Mesendoderm (in vitro differentiated cells): ENCODE measurements at places on chromosomes 12 and 14.

DNA sequence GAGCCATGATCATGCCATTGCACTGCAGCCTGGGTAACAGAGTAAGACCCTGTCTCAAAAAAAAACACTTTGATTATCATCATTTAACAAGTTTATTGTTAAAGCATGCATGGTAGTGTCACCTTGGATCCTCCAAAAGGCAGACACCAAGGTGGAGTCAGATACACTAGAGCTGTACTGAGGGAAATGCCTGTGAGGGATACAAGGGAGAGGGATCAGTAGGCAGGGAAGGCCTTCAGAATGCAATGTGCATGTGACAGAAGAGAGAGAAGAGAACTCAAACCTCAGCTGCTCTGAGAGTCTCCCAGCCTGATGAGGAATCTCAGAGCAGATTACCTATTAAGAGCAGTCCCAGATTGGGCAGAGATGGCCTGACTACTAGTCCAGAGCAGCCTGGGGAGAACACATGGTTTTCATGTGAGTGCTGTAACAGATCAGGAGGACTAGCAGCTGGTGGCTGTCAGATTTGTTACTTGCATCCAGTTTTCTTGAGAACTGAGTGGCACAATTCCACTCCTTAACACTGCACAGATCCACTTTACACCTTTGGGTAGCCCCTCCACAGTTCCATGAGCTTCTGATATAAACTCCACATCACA, 38.0 kb upstream of the A2ML1 start:
- no peak overlapping the region for H3K27ac ChIP-seq
- no peaks in the 10 kb centered on the region for H3K36me3 ChIP-seq
- H3K4me1 ChIP-seq: no peaks in the 10 kb centered on the region
- no peaks in the 10 kb centered on the region for H3K27me3 ChIP-seq
- no peak overlapping the region for H3K4me3 ChIP-seq

DNA sequence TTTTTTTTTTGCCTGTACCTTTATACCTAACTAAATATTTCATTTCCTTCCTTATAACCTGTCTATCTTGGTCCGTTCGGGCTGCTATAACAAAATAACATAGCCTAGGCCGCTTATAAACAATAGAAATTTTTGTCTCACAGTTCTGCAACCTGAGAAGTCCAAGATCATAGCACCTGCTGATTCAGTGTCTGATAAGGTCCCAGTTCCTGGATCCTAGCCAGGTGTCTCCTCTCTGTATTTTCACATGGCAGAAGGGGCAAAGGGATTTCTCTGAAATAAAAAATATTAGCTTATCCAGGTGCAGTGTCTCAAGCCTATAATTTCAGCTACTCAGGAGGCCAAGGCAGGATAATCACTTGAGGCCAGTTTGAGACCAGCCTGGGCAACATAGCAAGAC, 1046.6 kb upstream of the USP15 start:
- H3K36me3 ChIP-seq: no peaks in the 10 kb centered on the region
- DNase-seq: no peak
- no peak overlapping the region for H3K27ac ChIP-seq
- H3K4me1 ChIP-seq: no peaks in the 10 kb centered on the region
- H3K27me3 ChIP-seq: no peaks in the 10 kb centered on the region

DNA sequence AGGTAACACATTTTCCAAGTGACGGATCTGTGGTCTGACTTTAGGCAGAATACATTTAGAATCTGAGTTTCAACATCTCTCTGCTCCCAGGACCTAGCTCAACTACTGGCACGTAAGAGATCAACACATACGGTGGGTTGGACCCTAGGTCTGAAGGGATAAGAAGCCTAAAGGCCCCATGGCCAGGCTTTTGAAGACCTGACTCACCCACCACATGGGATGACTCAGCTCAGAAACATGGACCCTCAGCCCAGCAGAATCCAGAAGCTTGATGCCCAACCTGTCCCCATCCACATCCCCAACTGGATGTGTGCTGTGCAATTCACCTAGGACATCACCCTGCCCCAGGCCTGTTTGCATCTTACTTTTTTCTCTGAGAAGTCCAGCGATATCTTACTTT, 770.2 kb downstream of the BCL11B start:
- H3K36me3 ChIP-seq: no peaks in the 10 kb centered on the region
- no peaks in the 10 kb centered on the region for H3K4me1 ChIP-seq
- no peak overlapping the region for H3K27ac ChIP-seq
- no peak overlapping the region for H3K4me3 ChIP-seq
- peak; percentile 8 for DNase-seq
- H3K27me3 ChIP-seq: no peaks in the 10 kb centered on the region

GRCh38 chr14:73720636-73721035, 6.5 kb upstream of the PNMA1 start:
- H3K36me3 ChIP-seq: peaks cover 1% of the 10 kb centered on the region
- no peaks in the 10 kb centered on the region for H3K27me3 ChIP-seq
- no peak overlapping the region for H3K4me3 ChIP-seq
- no peak overlapping the region for H3K27ac ChIP-seq

- peaks cover 2% of the 10 kb centered on the region for H3K4me1 ChIP-seq
- H3K4me3 ChIP-seq: no peak overlapping the region
- H3K36me3 ChIP-seq: no peaks in the 10 kb centered on the region
- no peak for DNase-seq
These were observed 68.9 kb downstream of the CMKLR1 start for GRCh38 chr12:108270035-108270848.

- H3K36me3 ChIP-seq: no peaks in the 10 kb centered on the region
- H3K4me1 ChIP-seq: peaks cover 6% of the 10 kb centered on the region
- no peaks in the 10 kb centered on the region for H3K27me3 ChIP-seq
- DNase-seq: no peak
- no peak overlapping the region for H3K4me3 ChIP-seq
These were observed 2.9 kb downstream of the PRPF40B start for GRCh38 chr12:49626169-49626835.

- no peaks in the 10 kb centered on the region for H3K4me1 ChIP-seq
- no peak overlapping the region for H3K27ac ChIP-seq
- DNase-seq: peak; percentile 5
These were observed 137.5 kb downstream of the TMEM117 start for GRCh38 chr12:43973385-43973784.

DNA sequence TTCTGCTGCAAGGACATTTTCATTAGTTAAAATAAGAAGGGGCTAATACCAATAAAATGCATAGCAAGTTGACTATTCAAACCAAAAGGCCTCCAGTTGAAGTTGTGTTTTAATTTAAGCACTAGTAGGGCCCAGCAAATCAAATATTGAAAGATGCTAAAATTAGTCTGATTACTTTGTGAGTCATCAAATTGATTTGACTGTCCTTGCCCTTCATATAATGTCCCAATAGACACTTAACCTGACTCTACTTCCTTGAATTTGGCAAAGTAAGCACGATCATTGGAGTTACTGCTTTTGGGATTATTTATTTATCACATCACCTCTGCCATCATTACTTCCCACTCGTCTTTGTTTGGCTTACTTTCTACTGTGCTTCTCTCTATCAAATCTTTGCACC, 798.5 kb downstream of the DIO2 start:
- no peak overlapping the region for H3K27ac ChIP-seq
- no peaks in the 10 kb centered on the region for H3K36me3 ChIP-seq
- DNase-seq: no peak
- no peaks in the 10 kb centered on the region for H3K4me1 ChIP-seq

DNA sequence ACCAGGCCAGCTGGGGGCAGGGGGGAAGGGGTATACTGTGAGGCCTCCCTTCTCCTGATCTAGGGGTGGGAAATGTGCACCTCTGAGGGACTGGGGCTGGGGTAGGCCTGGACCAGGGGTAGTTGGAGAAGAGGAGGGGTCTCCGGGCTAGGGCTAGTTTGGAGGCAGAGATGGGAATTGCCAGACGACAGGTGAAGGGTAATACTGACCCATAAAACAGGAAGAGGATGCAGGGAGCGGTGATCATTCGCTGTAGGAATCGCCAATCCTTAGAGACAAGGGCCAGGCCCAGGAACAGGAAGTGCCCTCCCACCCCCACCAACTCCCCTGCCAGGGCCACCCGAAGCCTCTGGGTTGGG, 4.4 kb downstream of the SLC22A17 start:
- peak; percentile 29 for DNase-seq
- peaks cover 2% of the 10 kb centered on the region for H3K4me1 ChIP-seq
- no peak overlapping the region for H3K27ac ChIP-seq
- no peak overlapping the region for H3K4me3 ChIP-seq
- no peaks in the 10 kb centered on the region for H3K36me3 ChIP-seq
- H3K27me3 ChIP-seq: no peaks in the 10 kb centered on the region

- no peak overlapping the region for H3K27ac ChIP-seq
- H3K4me1 ChIP-seq: no peaks in the 10 kb centered on the region
- H3K4me3 ChIP-seq: no peak overlapping the region
- no peaks in the 10 kb centered on the region for H3K36me3 ChIP-seq
- no peaks in the 10 kb centered on the region for H3K27me3 ChIP-seq
These were observed 24.1 kb downstream of the DUSP16 start for GRCh38 chr12:12538535-12538934.

DNA sequence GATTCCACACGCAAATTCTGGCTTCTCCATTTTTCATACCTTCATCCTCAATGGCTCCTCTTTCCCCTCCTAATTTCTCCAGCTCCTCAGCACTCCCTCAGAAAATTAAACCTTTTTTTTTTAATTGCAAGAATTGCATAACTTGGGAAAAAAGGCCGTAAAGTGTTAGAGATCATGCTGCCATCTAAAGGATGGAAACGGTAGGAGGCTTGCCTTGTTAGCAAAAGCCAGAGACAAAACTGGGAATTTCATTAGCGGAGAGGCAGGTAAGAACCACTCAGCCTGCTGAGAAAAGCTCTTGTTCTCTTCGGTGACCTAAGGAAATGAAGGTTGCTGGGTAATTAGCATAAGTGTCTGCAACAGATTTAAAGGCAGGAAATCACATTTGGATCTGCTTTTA, 204.3 kb downstream of the AEBP2 start:
- H3K4me3 ChIP-seq: no peak overlapping the region
- no peak overlapping the region for H3K27ac ChIP-seq
- peak; percentile 96 for DNase-seq
- H3K4me1 ChIP-seq: no peaks in the 10 kb centered on the region

DNA sequence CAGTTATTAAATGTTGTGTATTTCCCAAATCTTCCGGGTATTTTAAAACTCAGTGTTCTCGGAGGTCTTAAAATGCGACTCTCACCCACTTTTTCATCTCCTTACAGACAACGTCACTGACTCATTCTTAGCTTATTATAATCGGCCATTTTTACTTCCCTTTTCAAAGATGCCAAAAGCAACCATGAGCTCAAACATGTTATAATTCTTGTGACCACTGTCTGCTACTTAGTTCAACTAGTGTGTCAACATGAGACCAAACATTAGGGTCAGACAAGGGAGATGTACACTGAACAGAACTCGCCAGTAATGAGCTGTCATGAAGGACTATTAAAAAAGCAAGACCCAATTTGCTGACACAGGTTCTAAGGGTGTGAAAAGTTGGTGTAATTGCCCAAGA, 4.2 kb upstream of the GRIP1 start:
- no peak overlapping the region for H3K27ac ChIP-seq
- no peak overlapping the region for H3K4me3 ChIP-seq
- H3K27me3 ChIP-seq: no peaks in the 10 kb centered on the region
- H3K4me1 ChIP-seq: peaks cover 9% of the 10 kb centered on the region
- no peak for DNase-seq

GRCh38 chr12:14275886-14276285, 89.6 kb upstream of the ATF7IP start:
- H3K4me3 ChIP-seq: no peak overlapping the region
- H3K36me3 ChIP-seq: no peaks in the 10 kb centered on the region
- H3K27me3 ChIP-seq: peaks cover under 1% of the 10 kb centered on the region
- no peaks in the 10 kb centered on the region for H3K4me1 ChIP-seq
- no peak for DNase-seq
- H3K27ac ChIP-seq: no peak overlapping the region
